Cortex of kidney (tissue), 1 donor: ENCODE measurements at places on chromosomes 1 and 21.

- DNase-seq = no peak
Observed at GRCh38 chr1:3702528-3702927, 49.7 kb upstream of the CCDC27 start.

GRCh38 chr1:145878724-145879123 is 6.9 kb downstream of the ANKRD35 start:
- no peak for DNase-seq

- DNase-seq = no peak
Observed at GRCh38 chr1:227032396-227032795, 92.3 kb downstream of the COQ8A start.

GRCh38 chr1:31855038-31855845 is 39.4 kb upstream of the SPOCD1 start:
- no peak for DNase-seq

DNA sequence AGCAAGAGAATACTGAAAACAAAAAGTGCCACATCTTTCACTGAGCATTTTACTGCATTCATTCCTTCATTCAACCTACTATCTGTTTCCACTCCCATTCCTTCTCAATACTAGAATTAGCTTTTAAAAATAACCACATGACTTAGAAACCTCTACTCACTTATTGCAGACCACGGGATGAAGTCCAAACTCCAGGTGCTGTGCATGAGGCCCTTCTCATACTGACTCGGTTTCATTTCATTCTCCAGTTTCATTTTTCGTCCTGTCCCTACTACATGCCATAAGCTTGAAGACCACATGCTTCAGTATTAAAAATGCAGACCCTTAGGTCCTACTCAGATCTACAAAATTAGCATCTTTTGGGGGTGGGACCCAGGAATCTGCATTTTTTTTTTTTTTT is 2.3 kb upstream of the BACH1 start:
- DNase-seq = no peak

DNA sequence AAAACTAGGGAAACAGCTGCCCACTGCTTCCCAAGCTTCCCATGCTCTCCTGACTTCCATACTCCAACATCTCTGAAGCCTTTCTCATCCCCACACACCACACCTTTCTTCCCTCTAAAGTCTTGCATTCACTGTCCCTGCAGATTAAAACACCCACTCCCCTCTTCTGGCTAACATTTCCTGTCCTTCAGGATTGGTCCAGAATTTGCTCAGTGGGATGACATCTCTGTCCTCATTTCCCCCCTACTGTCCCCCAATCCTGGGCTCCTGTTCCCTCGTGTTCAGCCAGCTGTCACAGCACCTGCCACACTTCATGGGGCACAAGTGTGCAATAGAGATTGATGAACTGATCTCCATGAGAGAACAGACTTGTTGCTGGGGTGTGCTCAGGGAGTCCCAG is 82.7 kb downstream of the KCND3 start:
- no peak for DNase-seq

DNA sequence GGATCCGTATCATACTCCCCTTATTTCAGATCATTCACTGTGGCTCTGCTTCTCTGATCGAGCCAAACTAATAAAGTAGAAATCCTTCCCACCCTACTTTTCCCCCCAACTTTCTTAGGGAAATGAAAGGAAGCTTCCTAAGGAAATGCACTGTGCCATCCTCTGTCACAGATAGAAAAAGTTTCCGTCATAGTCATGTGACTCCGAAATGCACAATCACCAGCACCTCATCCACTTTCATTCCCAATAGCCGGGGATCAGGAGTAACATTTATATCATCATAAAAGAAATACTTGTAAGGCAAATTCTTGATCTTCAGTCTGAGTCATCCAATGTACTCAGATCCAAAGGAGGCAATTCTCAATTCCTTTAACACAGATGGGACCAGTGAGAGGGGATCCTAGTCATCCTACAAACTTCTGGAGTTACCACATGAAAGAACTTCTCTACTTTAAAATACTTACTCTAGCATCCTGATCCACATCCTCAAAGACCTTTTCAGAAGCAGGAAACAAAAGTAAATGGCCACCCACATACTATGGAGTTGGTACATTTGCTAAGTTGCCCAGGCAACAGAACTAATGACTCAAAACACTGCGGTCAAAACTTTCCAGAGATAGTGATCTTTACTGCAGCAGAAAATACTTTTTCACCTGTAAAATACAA is 97.8 kb upstream of the ZC3H11B start:
- DNase-seq = no peak

- DNase-seq = no peak
Observed at GRCh38 chr1:48831120-48831978, 54.7 kb upstream of the BEND5 start.

DNA sequence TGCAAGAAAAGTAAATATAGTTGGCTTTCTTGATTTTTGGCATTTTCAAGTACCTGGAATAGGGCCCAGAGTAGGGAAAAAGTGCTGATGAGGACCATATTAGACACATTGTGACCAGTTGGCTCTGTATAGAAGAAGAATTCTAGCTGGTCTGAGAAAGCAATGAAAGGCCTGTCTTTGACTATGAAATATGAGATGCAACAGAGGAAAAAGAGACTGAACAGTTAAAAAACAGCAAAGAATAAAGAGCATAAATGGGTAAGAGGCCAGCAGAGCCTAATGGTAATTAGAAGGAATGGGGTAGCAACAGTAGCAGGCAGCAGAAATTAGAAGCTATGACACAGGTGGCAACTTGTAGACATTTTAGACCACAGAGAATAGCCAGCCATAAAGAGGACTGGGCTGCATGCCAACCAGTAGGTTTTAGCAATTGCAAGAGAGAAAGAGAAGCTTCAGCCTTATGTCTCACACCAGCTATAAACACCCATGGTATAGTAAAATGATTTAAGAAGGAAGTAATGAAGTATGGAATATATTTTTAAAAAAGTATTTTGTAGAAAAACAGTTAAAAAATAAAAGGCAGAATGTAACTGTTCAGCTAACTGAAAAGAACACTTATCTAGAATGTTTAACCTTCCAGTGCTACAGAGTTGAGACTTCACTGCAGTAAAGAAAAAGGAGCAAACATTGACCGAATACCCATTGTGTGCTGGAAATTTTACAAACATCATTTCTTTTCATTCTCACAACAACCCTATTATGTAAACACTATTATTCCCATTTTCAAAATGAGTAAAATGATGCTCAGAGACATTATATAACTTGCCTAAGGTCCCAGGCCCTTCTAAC is 114.1 kb downstream of the LHX4 start:
- no peak for DNase-seq

GRCh38 chr1:230143534-230143933 is 76.5 kb downstream of the GALNT2 start:
- DNase-seq = no peak

GRCh38 chr1:50847303-50847702 is 112.8 kb downstream of the FAF1 start:
- DNase-seq = no peak

DNA sequence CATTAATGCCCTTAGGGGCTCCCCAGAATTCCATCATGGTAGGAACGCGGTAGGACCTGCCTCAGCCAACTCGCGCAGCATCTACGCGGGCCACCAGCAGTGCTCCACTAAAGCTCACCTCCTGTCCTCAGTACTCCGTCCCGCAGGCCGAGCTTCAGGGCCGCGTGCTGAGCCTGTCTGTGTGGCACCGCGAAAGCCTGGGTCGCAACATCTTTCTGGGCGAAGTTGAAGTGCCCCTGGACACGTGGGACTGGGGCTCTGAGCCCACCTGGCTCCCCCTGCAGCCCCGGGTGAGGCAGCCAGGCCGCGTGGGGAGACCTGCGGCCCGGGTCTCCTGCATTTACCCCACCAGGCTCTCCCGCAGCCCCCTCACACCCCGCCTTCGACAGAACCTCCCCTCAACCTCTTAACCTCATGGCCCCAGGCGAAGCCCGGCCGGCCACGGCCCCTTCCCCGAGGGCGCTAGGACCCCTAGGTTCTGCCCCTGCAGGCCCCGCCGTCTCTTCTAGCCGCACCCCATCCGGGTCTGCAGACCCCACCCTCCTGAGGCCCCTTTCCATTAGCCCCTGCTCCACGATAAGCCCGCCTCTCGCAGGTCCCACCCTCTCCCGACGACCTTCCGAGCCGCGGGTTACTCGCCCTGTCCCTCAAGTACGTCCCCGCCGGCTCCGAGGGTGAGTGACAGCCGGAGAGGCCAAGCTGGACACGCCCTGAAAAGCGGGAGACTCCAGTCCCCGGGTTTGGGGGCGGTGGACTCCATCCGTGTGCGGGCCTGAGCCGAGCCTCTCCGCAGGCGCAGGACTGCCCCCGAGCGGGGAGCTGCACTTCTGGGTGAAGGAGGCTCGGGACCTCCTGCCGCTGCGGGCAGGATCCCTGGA is 9.1 kb downstream of the SYTL1 start:
- no peak for DNase-seq

GRCh38 chr1:114669562-114670082 is at the start of gene DENND2C:
DENND2C (minus strand) TSS chr1:114670049; CDS start chr1:114625984, 44,065 bp downstream.
- no peak for DNase-seq

GRCh38 chr1:28646040-28646439 is 2.4 kb upstream of the RNU11 start:
- DNase-seq = no peak

DNA sequence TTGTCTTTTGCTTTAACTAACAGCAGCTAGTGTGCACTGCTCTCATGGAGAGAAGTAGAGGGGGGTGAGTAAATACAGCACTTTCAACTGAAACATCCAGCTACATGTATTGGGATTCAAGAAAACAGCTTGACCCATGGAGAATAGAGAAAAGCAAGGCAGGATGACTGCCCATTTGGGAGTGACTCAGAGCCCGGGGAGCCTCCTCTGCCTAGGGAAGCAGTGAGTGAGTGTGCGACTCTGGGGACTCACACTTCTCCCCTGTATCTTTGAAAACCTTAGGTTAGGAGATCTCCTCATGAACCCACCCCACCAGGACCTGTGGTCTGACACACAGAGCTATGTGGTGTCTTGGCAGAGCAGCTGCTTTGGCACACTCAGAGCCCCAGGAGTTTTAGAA is 82.0 kb upstream of the PTGFR start:
- DNase-seq = no peak

- no peak for DNase-seq
Observed at GRCh38 chr1:113146242-113147072, 73.5 kb downstream of the LRIG2 start.

DNA sequence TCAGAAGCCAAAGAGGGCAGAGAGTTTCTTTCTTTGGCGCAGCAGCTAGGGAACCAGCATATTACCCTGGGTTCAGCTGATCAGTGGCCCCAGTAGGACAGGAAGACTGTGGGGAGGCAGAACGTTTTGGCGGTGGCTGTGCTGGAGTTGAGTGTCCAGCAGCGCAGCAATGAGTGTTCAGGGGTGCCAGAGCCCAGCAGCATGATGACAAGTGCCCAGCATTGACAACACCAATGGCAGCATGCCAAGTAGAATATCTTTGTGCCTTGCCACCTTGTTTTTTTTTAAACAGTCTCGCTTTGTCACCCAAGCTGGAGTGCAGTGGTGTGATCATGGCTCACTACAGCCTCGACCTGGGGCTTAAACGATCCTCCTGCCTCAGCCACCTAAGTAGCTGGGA is 106.7 kb upstream of the CDC42BPA start:
- DNase-seq = no peak

GRCh38 chr1:47914952-47915676 is 82.1 kb downstream of the TRABD2B start:
- DNase-seq = no peak

- no peak for DNase-seq
Observed at GRCh38 chr1:2358651-2359640, 32.4 kb downstream of the MORN1 start.

DNA sequence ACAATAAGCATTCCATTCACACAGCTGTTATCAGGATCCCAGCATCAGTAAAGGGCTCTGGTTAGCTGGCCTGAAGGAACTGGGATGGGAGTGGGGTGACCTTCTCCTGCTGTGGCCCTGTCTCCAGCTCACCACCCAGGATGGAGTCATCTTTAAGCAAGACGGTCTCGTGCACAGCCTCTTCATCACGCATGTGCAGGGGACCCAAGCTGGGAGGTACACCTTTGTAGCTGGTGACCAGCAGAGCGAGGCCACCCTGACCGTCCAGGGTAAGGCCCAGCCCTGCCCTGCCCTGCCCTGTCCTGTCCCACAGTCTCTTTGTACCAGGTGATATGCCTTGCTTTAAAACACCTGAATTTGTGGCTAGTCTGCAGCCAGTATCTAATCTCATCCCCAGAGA is 24.3 kb downstream of the IGFN1 start:
- DNase-seq = no peak

GRCh38 chr21:24428591-24429199 is 1178.6 kb downstream of the MRPL39 start:
- DNase-seq = no peak

- DNase-seq = no peak
Observed at GRCh38 chr1:174988539-174988938, 11.2 kb upstream of the CACYBP start.

DNA sequence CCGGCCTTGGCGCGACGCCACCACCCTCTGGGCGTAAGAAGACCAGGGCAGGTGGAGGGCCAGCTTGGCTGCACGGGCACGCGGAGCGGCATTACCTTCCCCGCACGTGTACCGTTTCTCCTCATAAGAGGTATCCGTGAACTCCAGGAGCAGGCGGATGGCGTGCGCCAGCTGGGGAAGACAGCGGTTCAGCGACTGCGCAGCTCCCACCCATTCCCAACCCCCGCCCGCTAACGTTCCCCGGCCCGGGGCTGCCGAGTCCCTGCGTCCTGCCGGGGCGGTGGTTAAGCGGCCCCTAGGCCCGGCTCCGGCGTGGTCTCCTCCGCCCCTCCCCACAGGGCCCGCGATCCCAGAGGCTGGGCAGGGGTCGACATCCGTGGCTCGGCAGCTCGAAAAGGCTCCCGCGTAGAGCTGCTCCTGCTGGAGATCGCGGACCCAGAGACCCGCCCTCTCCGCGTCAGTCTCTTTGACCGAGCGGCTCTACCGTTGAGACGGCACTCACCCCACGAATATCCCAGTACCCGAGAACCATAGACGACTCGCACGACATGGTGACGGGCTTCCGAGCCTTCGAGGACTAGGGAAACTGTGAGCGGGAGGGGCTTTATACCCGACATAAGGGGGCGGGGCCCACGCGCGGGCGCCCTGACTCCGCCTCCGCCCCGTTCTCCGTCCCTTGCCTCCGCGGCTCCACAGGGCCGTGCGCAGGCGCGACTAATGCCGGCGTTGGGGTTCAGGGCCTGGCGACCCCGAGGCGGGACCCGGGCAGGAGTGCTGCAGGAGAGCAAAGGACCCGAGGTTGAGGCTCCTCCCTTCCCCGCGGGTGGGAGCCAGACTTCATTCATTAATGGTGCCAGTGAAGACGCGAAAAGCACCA is 862 bp downstream of the GSTM3 start:
- peak; percentile 20 for DNase-seq

DNA sequence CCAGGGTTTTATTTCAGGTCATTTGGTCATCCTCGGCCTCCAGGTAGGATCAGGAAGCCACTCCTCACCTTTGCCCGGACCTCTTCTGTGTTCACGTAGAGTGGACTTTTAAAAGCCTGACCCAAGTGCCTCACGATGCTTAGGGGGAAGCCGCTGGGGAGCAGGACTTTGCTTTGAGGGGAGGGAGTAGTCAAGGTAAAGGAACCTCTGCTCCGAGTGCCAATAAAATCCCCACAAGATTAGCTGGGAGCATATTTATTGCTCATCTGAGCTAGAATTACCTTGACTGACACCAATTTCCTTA is 603 bp upstream of the DHRS3 start:
- DNase-seq = no peak
